ENCODE measurements at places on chromosomes 4 and X.

- DNase-seq = no peak
Observed at GRCh38 chr4:8419222-8420041, 21.1 kb downstream of the ACOX3 start.

GRCh38 chr4:94458682-94459081 is 6.9 kb downstream of the PDLIM5 start:
- no peak for DNase-seq

- DNase-seq = no peak
Observed at GRCh38 chrX:108091878-108092291, 307 bp downstream of the ATG4A start.

DNA sequence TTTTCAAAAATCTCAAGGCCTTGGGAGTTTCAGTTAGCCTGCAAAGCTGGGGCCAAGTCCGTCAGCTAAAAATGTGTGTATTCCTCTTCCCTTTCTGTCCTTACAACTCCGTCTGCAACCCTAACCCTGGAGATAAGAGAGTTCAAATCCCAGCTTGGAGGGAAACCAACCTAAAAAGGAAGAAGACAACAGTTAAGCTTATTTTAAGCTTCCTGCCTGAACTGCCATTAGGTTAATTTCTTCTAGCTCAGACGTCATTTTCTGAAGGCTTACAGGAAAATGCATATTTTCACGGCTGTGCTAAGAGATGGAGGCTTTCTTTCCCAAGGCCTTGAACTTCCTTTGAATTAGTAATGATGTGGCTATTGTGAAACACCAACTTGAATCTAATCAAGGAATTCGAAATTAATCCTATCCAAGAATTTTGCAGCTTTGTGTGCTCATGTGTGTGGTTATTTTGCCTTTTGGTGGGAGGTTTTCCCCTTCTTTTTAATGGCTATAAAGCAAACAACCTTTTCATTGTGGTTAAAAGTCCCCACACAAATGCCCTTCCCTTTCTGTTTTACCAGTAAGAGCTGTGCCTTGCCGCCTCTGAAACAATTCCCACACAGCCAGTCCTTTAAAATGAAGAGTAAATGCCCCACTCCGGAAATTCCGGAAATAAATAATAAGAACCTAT is 103.5 kb downstream of the IRF2 start:
- no peak for DNase-seq

DNA sequence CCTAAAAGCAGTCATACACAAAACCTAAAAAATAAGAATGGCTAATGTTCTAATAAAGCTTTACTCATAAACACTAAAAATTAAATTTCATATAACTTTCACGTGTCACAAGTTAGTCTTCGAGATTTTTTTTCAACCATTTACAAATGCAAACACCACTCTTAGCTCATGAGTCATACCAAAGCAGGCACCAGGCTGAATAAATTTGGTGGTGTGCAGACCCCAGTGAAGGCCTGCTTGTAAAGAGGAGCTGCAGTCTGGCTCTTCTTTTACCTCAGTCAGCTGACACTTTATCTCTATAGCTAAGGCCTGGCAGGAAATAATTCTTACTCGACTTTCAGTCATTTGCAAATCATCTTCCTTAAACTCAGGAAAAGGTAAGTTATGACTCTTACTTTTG is 37.4 kb downstream of the CLOCK start:
- no peak for DNase-seq

GRCh38 chrX:140712413-140713173 is 3.0 kb downstream of the LINC00632 start:
- DNase-seq = no peak

DNA sequence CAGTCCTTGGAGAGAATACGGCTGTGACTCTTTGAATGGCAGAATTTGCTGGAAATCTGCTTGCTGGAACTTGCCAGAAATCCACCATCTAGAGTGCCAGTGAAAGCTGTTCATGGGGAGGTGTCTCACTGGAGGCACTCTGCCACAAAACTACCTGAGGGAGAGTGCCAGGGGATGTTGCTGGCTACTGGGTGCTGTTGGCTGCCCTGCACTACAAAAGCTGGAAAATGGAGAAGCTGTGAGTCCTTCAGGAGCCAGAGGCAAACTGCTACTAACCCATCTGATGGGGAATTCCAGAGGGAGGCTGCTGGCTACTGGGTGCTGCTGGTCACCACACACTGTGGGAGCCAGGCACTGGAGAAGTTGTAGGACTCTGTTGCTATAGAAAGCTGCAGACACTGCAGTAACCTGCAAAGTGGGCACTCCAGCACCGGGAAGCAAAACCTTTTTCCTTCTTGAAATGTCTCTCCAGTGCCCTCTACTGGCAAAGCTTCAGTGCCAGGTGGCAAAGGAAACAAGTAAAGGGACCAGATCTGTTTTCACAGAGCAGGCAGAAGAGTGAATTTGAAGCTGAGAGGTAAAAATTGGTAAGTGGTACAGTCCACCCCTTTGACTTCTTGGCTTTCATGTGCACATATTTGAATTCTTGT is 47.8 kb upstream of the HSD17B10 start:
- no peak for DNase-seq

DNA sequence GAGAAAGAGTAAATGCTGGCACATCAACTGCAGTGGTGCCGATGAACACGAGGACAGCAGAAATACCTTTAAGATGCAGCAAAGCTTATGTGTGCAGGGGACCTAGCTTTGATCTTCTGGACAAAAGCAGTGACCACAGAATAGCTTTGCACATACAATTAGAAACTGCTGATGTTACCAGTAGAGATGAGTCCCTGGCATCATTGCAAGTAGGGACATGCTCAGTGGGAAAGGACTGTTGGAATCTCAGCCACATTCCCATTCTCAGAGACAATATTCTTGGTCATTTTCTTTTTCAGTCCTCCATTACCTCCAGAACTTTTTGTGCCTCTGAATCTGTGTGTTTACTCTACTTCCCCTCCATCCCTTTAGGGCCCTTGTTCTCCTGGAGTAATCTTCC is 16.9 kb upstream of the PDLIM3 start:
- DNase-seq = no peak

DNA sequence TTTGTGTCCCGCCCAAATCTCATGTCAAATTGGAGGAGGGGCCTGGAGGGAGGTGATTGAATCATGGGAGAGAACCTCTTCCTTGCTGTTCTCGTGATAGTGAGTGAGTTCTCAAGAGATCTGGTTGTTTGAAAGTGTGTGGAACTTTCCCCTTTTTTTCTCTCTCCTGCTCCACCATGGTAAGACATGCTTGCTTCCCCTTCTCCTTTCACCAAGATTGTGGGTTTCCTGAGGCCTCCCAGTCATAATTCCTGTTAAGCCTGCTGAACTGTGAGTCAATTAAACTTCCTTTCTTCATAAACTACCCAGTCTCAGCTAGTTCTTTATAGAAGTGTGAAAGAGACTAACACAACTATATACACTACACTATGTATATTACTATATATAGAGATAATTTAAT is 697.8 kb upstream of the HS3ST1 start:
- no peak for DNase-seq

DNA sequence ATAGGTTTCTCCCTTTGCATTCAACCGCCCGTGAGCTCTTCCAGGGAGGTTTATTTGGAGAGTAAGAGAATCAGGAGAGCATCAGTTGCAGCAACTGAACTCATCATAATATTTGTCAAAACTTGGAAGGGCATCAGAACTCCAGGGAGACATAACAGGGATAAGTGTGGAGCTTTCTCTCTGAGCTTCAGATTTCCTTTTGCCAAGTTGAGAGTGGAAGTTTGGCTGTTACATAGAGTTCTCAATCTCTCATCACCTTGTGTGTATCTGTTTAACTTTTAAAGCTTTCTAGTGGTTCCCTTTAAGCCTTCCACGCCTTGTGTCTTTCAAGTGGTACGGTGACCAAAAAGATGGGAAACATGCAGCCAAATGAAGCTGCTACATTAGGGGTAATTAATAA is 18.8 kb downstream of the BMP3 start:
- no peak for DNase-seq

- DNase-seq = no peak
Observed at GRCh38 chrX:19462231-19462630, 53.1 kb downstream of the MAP3K15 start.

DNA sequence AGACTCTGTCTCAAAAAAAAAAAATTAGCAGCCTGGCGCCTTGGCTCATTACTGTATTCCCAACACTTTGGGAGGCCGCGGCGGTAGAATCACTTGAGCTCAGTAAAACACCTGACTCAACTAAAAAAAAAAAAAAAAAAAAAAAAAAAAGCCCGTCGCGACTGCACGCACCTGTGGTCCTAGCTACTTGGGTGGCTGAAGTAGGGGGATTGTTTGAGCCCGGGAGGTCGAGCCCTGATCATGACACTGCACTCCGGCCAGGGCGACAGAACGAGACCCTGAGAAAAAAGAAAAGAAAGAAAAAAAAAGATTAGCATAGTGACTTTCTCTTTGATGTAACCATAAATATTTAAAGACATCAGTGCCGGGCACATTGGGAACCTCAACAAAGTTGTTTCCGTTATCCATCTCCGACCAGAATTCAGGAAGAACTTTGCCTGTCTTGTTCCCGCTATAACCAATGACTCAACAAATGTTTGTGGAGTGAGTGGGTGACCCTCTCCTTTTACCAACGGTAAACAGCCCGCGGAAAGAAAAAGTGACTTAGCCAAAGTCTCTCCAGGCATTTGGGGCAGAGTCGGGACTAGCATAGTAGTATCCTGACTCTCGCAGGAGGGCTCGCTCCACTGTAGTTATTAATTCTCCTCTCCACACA is 553 bp upstream of the MED28 start:
- no peak for DNase-seq

- no peak for DNase-seq
Observed at GRCh38 chrX:107467271-107467670, 17.8 kb downstream of the FRMPD3 start.

Measured in stimulated activated CD4-positive, alpha-beta T cell treated with anti-CD3 and anti-CD28 coated beads, Interleukin-1b, Interleukin-23, amount 100 ng/mL, for 1 hour (primary cell).